Activated T-cell treated with anti-CD3 and anti-CD28 coated beads, Interleukin-2, amount 50 U/mL, for 1 hour (primary cell): ENCODE measurements at places on chromosomes 7 and 10.

DNA sequence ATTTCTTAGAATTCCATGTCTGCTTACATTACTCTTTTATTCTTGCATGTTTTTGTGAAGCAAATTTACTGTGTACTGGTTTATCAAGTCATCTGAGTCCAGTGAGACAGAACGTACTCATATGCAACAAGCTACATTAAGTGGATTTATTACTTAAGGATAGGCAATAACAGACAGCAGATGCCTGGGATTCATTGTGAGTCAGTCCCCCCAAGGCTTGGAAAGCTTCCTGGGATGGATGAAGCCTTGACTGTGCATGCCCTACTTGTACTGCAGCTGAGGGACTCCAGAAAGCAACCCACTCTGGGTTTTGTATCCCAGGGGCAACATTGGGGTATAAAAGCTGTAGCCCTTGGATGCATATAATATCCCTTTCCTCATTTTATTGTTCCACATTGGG is 113.4 kb upstream of the RAB18 start:
- DNase-seq = no peak

DNA sequence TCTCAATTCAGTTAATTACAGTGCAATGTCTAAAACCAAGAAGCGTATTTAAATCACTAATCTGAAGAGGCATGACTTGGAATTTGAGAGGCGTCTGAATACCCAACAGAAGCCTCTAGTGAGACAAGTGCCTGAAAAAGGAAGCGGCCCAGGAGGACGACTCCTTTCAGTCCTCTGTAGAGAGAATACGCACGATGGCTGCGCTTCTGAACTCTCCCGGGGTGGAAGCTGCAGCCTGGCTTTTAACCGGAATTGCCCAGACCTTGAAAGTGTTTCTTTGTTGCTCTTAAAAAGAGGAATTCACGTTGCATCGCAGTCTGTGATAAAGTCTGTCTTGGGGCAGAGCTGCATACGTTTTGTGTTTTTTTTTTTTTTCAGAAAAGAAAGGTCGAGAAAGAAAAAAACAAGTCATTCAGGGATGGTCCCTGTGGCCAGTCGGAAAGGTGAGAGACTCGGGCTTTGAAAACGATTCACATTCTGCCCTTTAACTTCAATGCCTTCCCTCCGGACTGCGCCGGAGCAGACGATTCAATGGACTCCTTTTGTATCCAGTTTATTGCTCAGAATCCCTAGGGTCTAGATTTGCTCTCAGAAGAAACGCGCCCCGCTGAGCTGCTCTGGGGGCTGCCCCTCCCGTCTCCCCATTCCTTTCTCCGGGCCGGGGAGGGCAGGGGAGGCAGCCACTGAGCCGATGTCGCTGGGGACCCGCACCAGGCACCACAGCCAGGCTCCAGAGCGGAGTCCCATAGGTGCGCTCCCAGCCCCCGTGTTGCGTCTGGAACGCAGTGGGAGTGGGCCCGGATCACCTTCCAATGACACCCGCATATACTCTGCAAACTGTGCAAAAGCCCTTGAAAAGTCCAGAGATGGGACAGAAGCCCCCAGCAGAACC is 994 bp upstream of the PTF1A start:
- DNase-seq = no peak

DNA sequence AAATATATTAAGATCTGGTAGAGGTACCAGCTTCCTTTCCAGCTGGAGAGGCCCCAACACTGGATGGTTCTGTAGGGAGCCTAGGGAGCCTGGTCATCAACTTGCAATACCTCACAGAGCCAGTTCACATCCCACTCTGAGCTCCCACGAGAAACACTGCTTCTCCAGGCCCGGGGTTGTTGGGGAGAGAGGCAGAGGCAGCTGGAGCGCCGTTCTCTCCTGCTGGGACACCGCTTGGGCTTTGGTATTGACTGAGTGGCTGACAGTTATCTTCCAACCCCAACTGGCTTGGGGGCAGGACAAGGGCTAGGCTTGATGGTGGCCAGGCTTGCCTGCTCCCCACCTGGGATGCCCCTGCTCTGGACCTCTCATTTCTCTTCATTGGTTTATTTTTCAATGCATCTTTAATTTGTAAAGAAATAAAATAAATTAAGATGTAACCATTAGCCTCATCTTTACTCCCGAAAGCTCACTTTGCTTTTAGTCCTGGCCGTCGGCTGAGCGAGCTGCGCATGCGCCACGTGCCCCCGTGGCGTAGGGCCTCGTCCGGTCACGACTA is 10.0 kb upstream of the CHCHD1 start:
- no peak for DNase-seq

DNA sequence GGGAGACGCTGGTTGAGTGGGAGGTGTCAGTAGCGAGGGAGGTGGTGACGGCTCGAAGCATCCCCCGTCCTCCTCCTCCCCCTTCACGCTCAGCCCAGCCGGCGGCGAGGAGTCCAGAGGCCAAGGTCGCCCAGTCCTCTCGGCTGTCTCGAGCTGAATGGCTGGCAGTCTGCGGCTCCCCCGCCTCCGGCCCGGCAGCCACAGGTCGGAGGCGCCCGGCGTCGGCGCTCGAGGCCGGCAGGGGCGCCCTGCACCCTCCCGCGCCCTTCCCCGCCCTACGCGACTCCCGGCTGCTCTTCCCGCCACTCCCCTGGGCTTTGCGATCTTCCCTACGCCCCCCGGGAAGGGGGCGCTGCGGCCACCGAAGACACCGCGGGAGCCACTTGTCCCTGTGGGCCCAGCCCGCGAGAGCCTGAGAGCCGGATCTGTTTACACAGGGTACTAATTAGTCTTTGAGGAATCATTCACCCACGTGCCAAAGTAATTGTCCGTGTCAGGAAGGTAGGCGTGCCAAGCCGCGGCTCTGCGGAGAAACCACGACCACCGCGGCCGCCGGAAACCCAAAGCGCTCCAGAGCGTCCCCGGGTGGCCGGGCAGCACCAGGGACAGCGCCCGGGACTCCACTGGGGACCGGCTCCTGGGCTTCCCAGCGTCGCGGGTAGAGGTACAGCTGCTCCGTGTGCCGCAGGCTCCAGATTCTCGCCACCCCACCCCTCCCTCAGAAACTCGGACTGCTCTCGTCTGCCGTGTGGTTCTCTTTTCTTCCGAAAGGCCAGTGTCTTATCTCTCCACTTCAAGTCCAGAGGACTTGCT is at the start of gene NXPH1:
TSS of gene NXPH1 (plus strand) at position 133 of the 813 bp plus-strand sequence.
- no peak for DNase-seq

DNA sequence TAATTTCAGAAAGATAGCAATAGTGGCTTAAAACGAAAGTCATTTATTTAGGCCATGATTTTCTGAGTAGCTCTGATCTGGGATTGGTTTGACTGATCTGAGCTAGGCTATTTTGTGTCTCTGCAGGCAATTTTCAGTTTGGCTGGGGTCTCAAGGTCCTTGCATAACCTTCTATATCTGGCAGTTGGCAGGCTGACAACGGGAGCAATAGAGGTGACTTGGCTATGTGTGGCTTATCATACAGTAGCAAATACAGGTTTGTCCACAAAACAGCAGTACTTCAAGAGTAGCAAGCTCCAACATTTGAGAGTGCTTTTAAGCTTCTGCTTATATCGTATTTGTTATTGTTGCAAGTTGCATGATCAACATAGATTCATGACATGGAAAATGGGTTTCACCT is 1167.3 kb upstream of the CELF2 start:
- no peak for DNase-seq

DNA sequence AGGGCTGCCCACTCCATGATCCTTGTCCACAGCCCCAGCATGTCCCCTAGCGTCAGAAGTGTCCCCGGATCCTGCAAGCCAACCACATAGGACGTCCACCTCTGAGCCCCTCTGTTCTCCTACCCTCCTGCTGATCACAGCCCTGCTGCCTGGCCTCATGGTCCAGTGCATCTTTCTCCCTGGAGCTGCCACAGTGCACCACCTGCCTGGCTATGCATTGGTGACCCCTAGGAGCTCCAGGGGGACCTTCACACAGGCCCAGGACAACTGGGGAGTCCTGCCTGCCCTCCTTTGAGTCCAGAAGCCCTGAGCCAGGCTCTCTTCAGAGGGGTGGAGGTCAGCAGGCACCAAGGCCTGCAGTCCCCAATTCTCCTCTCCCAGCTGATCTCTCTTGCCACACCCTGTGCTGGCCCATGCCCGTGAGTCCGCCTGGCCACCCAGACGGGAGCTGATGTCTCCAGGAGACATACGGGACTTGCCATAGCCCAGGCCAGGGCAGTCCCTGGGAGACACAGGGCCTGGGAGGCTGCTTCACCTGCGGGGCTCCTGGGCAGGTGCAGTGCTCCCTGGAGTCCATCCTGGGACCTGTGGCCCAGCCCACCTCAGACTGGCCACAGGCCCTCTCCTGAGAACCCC is 77.4 kb upstream of the RET start:
- DNase-seq = no peak

GRCh38 chr10:123878666-123879303 is 12.8 kb downstream of the CPXM2 start:
- no peak for DNase-seq

DNA sequence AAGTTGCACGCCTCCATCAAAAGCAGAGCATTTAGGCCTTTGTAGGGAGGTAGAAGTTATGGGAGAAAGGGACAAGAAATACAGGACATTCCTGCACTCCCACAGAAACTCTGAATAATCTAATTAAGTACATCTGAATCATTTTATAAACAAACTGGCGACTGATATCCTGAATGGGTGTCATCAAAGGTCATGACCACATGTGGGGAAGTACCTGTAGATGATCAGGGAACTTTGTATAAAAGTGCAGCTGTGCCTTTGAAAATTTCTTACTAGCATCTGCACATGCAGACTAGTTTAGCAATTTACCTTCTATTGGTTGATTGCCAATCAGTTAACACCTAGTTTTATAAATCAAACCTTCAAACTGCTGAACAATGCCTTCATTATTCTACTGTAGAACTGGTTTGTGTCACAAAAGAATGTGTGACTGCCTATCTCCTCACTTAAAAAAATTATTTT is 17.1 kb downstream of the STEAP4 start:
- no peak for DNase-seq
